ENCODE measurements at places on chromosomes 16 and 17.
A peak's percentile ranks its signal among the peaks of the same experiment; 100 is the strongest.

- peak overlapping the region; percentile 21 for H3K4me3 ChIP-seq
- peaks cover 21% of the 10 kb centered on the region for H3K4me1 ChIP-seq
- peak overlapping the region; percentile 82 for H3K27ac ChIP-seq
- peaks cover 10% of the 10 kb centered on the region for H3K27me3 ChIP-seq
- peaks cover 20% of the 10 kb centered on the region for H3K36me3 ChIP-seq
Measured at GRCh38 chr16:55754056-55754455, 78.8 kb downstream of the CES1 start.

GRCh38 chr17:17216776-17217175 is 10.6 kb upstream of the PLD6 start:
- no peaks in the 10 kb centered on the region for H3K27me3 ChIP-seq
- H3K27ac ChIP-seq: peak overlapping the region; percentile 55
- peaks cover 40% of the 10 kb centered on the region for H3K36me3 ChIP-seq
- DNase-seq: no peak
- H3K4me1 ChIP-seq: no peaks in the 10 kb centered on the region

- H3K27me3 ChIP-seq: peaks cover 3% of the 10 kb centered on the region
- no peak for DNase-seq
- no peak overlapping the region for H3K27ac ChIP-seq
- peaks cover 8% of the 10 kb centered on the region for H3K4me1 ChIP-seq
Measured at GRCh38 chr17:81456798-81457197, 55.8 kb downstream of the ACTG1 start.

DNA sequence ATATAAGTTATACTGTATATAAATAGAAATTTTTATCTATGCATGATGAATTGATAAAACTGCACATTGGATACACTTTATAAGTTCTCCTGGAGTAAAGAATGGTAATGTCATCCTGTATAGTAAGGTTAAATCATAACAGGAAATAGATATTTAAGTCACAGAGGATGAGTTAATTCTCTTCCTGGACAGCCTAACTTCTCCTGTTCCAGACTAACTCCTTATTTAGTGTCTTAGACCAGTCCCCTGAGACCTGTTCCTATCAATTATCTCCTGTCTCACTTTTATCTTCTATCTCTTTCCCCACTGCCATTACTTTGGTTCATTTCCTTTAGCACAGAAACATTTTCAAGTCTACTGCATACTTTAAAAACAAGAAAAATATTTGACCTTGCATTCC is 46.5 kb downstream of the SSH2 start:
- peaks cover 13% of the 10 kb centered on the region for H3K4me1 ChIP-seq
- H3K27me3 ChIP-seq: no peaks in the 10 kb centered on the region
- no peak overlapping the region for H3K27ac ChIP-seq
- no peak overlapping the region for H3K4me3 ChIP-seq
- no peaks in the 10 kb centered on the region for H3K36me3 ChIP-seq
- no peak for DNase-seq

GRCh38 chr16:56451753-56452689 is 667 bp downstream of the OGFOD1 start:
- H3K27ac ChIP-seq: peak overlapping the region; percentile 94
- peak overlapping the region; percentile 95 for H3K4me3 ChIP-seq
- H3K4me1 ChIP-seq: peaks cover 47% of the 10 kb centered on the region
- no peak for DNase-seq
- H3K27me3 ChIP-seq: no peaks in the 10 kb centered on the region

GRCh38 chr17:60240290-60240689 is 90.5 kb downstream of the CA4 start:
- no peak for DNase-seq
- H3K36me3 ChIP-seq: peaks cover 10% of the 10 kb centered on the region
- no peaks in the 10 kb centered on the region for H3K27me3 ChIP-seq
- H3K27ac ChIP-seq: no peak overlapping the region

DNA sequence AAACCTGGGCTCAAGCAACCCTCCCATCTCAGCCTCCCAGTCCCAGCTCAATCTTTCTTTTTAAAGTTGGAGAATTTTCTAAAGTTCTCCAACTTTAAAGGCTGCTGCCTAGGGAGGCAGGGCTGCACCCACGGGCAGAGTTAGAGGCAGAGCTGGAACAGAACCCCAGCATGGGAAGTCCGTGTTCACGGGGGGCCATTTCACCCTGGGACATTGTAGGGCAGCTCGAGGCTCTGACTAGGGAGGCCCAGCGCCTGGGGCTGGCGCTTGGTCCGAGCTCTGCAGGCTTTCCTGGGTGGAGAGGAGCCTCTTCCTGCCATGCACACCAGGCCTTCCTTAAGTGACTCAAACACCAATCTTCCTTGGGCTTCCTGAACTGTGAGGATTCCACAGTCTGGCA is 70.2 kb downstream of the CYLD start:
- DNase-seq: no peak
- H3K36me3 ChIP-seq: no peaks in the 10 kb centered on the region
- no peak overlapping the region for H3K4me3 ChIP-seq
- H3K27ac ChIP-seq: no peak overlapping the region
- peaks cover 2% of the 10 kb centered on the region for H3K4me1 ChIP-seq

DNA sequence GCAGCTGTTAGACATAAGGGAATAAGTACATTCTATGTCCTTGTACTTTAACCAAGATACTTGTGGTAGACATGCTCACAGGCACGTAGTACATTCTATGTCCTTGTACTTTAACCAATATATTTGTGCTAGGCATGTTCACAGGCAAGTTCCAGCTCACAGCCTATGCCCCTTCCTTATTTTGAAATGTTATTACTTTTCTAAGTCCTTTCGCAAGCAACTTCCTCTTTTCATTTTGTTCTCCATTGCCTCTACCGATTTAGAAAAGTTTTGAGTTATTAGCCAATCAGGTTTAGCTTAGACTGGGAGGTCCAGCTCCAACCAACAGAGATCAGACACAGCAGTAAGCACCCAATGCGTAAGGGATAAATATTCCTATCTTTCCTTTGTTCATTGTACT is 60.1 kb upstream of the NUDT7 start:
- H3K4me3 ChIP-seq: no peak overlapping the region
- DNase-seq: no peak

DNA sequence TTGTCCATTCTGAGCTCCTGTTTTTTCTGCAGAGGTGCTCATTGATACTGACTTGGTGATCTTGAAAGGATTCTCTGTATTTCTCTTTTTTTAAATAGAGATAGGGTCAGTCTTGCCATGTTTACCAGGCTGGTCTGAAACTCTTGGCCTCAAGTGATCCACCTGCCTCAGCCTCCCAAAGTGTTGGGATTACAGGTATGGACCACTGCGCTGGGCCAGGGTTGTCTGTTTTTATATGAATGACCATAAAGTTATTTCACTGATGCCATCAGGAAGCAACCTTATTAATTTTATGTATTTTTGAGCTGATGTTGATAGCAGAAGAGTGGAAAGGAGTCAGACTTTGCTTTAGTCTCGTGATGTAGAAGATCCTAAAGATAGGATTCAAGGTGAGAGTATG is 35.7 kb upstream of the METTL9 start:
- no peaks in the 10 kb centered on the region for H3K36me3 ChIP-seq
- H3K27ac ChIP-seq: no peak overlapping the region
- DNase-seq: no peak
- H3K27me3 ChIP-seq: peaks cover 7% of the 10 kb centered on the region
- no peak overlapping the region for H3K4me3 ChIP-seq
- peaks cover 5% of the 10 kb centered on the region for H3K4me1 ChIP-seq

GRCh38 chr17:76709077-76709950 is 1.5 kb downstream of the MXRA7 start:
- H3K27ac ChIP-seq: no peak overlapping the region
- H3K27me3 ChIP-seq: peaks cover 11% of the 10 kb centered on the region
- peaks cover 14% of the 10 kb centered on the region for H3K36me3 ChIP-seq
- H3K4me1 ChIP-seq: peaks cover 19% of the 10 kb centered on the region
- no peak for DNase-seq

DNA sequence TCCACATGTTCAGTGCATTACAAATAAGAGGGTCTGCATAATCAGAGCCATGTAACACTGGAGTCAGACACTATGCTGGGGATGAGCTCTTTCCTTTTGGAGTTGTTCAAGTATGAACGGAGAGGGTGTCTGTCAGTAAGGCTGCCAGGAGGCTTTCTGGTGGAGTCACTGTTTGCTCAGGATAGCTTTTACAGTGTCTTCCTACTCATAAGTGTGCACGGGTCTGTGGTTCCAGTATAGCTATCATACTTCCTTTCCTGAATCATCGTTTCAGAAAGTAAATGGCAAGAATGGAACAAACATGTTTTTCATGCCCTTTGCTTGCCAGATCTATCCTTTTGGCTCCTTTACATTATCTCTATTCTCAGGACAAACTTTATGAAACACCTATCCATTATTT is 152.7 kb upstream of the CDH11 start:
- no peaks in the 10 kb centered on the region for H3K36me3 ChIP-seq
- H3K27ac ChIP-seq: no peak overlapping the region
- H3K4me3 ChIP-seq: no peak overlapping the region
- H3K27me3 ChIP-seq: no peaks in the 10 kb centered on the region
- H3K4me1 ChIP-seq: no peaks in the 10 kb centered on the region

- no peaks in the 10 kb centered on the region for H3K27me3 ChIP-seq
- H3K4me1 ChIP-seq: peaks cover 28% of the 10 kb centered on the region
- H3K27ac ChIP-seq: peak overlapping the region; percentile 77
- DNase-seq: no peak
Measured at GRCh38 chr16:12802048-12802447, 1.6 kb downstream of the CPPED1 start.

- H3K36me3 ChIP-seq: peaks cover 2% of the 10 kb centered on the region
- H3K27ac ChIP-seq: no peak overlapping the region
- H3K27me3 ChIP-seq: peaks cover 24% of the 10 kb centered on the region
- DNase-seq: no peak
- H3K4me1 ChIP-seq: peaks cover 18% of the 10 kb centered on the region
Measured at GRCh38 chr17:65562206-65562531, 721 bp upstream of the AXIN2 start.

- H3K27ac ChIP-seq: no peak overlapping the region
- peaks cover 10% of the 10 kb centered on the region for H3K27me3 ChIP-seq
- no peaks in the 10 kb centered on the region for H3K36me3 ChIP-seq
- peak overlapping the region; percentile 43 for H3K4me3 ChIP-seq
Measured at GRCh38 chr17:13337864-13338371, 263.8 kb downstream of the HS3ST3A1 start.

GRCh38 chr16:70687102-70687511 is 1.3 kb upstream of the MTSS2 start:
- H3K36me3 ChIP-seq: no peaks in the 10 kb centered on the region
- H3K4me3 ChIP-seq: no peak overlapping the region

- DNase-seq: no peak
- no peaks in the 10 kb centered on the region for H3K4me1 ChIP-seq
- no peak overlapping the region for H3K4me3 ChIP-seq
- H3K36me3 ChIP-seq: no peaks in the 10 kb centered on the region
- no peaks in the 10 kb centered on the region for H3K27me3 ChIP-seq
Measured at GRCh38 chr16:19366391-19366790, 51.3 kb upstream of the TMC5 start.

- peaks cover 10% of the 10 kb centered on the region for H3K4me1 ChIP-seq
- H3K4me3 ChIP-seq: no peak overlapping the region
- no peak overlapping the region for H3K27ac ChIP-seq
Measured at GRCh38 chr16:47778106-47778801, 317.1 kb downstream of the PHKB start.

GRCh38 chr16:49514073-49514980 is 140.7 kb downstream of the C16orf78 start:
- H3K27ac ChIP-seq: no peak overlapping the region
- no peak overlapping the region for H3K4me3 ChIP-seq
- H3K36me3 ChIP-seq: no peaks in the 10 kb centered on the region
- no peak for DNase-seq
- no peaks in the 10 kb centered on the region for H3K27me3 ChIP-seq

DNA sequence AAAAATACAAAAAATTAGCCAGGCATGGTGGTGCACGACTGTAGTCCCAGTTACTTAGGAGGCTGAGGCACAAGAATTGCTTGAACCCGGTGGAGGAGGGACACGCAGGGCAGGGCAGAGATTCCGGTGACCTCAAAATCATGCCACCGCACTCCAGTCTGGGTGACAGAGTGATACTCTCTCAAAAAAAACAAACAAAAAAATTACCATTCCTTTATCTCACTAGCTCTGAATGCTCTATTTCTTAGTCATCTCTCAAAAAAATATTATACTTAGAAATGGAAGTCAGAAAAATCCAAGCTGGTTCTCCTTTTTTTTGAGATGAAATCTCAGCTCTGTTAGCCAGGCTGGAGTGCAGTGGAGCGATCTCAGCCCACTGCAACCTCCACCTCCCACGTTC is 40.8 kb downstream of the SPOP start:
- H3K27me3 ChIP-seq: no peaks in the 10 kb centered on the region
- H3K27ac ChIP-seq: no peak overlapping the region
- no peak for DNase-seq
- no peaks in the 10 kb centered on the region for H3K4me1 ChIP-seq
- no peak overlapping the region for H3K4me3 ChIP-seq

DNA sequence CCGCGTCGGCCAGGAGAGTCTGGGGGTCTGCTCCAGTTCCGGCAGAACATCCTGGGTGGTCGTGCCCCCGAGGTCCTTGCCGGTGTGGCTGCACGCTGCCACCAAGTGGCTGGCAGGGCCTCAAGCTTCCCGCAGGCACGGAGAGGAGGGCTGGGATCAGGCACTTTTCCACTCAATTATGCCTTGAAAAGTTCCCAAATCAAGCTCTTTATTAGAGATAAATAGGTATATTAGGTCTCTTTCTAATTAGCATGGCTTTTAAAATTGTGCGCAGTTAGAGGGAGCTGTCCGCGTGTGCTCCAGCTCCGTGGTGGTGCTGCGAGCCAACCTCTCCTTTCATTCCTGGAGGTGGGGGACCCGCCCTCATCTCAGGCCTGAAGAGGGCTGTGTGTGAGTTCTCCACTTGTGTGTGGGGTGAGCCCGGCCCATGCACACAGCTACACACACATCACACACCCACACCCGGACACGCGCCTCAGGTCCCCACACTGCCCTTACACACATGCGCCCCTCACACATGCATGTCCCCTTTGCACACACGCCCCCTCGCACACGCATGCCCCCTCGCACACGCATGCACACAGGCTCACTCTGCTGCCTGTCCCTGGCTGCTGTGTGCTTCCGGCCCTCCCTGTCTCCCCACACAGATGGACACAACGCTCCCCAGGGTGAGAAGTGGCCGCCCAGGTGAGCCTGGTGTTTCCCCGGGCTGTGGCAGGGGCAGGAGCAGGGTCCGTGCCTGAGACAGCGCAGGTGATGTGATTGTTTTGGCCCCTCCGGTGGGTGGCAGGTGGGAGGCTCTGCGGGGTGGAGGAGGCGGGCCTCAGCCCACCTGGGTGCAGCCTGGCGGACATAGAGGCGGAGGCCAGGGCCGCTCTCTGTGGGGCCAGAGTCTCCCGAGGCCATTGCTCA is 28.8 kb downstream of the CACNA1H start:
- H3K4me3 ChIP-seq: no peak overlapping the region

- H3K36me3 ChIP-seq: peaks cover 18% of the 10 kb centered on the region
- DNase-seq: no peak
Measured at GRCh38 chr16:15033309-15033707, 22.6 kb downstream of the NTAN1 start.

- H3K27ac ChIP-seq: no peak overlapping the region
- DNase-seq: no peak
- no peak overlapping the region for H3K4me3 ChIP-seq
- no peaks in the 10 kb centered on the region for H3K36me3 ChIP-seq
- H3K4me1 ChIP-seq: no peaks in the 10 kb centered on the region
Measured at GRCh38 chr17:27824176-27824715, 23.9 kb upstream of the NOS2 start.

DNA sequence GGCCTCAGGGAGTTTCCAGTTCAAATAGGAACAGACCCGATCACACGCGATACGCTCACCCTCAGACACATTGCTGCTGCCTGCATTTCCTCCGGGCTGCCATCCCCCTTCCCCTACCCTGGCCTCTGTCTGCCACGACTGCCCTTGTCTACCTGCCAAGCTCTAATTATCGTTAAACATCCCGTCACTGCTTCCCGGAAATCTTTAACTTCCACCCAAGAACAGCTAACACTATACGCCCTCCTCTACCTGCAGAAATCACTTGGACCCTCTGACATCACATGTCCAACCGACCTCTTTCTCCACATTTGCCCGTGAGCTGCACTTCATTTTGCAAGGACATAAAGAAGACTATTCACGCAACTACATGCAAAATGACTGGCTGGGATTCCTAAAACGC is 40.4 kb downstream of the ABAT start:
- no peaks in the 10 kb centered on the region for H3K4me1 ChIP-seq
- no peaks in the 10 kb centered on the region for H3K27me3 ChIP-seq

All from T-helper 2 cell treated with Interferon-gamma antibody and Interleukin-4, amounts not matched to agents 5 μg/mL and 100 μg/mL, for 36 hours (primary cell).